ENCODE measurements at places on chromosomes 4 and X.

DNA sequence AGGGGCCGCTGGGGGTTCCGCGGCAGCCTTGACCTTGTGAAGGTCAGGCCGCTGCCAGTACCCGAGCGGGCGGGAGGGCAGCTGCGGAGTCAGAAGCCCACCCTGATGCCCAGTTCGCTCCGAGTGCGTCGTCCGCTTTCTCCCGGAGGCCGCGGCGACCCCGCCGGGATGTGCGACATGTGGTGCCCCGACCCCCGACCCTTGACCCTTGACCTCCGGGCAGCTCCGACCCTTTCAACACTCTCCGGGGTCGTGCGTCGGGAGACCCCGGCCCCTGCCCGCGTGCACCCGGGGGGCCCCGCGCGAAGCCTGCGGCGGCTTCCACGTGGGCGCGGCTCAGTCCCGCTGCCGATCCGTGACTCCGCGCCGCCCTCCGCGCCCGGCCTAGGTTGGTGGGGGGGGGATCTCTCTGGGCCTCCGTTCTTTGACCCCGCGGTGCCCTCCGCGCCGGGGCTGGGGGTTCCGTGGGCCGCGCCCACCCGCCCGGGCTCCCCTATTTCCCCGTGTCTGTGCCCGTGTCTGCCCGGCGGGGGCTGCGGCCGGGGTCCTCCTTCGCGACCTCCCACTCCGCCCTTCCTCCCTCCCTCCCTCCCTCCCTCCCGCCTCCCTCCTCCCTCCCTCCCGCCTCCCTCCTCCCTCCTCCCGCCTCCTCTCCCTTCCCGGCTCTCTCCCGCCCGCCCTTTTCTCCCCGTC, 609 bp upstream of the SLC25A6 start:
- peak; percentile 66 for DNase-seq

DNA sequence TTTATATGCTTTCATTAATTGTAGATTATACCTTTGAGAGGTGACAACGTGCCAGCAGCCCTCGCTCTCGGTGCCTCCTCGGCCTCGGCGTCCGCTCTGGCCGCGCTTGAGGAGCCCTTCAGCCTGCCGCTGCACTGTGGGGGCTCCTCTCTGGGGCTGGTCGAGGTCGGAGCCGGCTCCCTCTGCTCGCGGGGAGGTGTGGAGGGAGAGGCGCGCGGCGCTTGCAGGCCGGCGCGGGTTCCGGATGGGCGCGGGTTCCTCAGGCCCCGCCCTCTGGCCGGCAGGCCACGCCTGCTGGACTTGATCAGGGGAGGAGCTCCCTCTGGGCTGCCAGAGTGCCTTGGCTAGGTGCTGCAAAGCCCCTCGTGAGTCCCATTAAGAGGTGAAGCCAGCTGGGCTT, 321.1 kb upstream of the PCDH18 start:
- no peak for DNase-seq

DNA sequence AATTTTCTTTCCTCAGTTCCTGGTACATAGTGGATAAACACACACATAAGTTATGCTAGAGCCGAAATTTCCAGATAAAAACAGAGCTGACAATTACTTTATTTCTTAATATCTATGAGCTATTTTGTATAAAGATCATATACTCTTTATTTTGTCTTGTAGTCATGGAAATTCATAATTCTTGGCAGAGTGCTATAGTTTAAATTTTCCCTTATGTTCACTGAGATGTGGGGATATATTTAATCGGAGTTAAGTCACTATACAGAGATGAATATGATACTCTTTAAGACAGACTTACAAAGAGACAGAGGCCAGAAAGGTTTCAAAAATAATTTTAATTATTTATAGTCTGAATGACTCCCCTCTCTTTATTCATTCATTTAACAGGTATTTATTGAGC, 89.7 kb downstream of the PPEF1 start:
- no peak for DNase-seq

- no peak for DNase-seq
Observed at GRCh38 chr4:122000849-122001248, 49.0 kb upstream of the TRPC3 start.

DNA sequence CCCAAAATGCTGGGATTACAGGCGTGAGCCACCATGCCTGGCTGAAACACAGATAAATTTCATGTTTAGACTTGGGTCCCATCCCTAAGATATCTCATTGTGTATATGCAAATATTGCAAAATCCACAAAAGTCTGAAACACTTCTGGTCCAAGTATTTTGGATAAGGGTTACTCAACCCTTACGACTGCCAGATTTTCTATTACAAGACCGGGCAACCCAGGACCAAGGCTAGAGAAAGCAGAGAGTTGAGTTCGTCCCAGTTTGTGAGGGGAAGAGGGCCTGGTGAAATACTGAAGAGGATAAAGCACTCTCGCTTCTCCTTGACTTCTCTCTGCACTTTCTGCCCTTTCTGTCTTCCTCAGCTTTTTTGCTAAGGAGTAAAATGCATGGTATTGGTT, 34.5 kb downstream of the ZFX start:
- DNase-seq: peak; percentile 22

GRCh38 chr4:94759767-94760211, 2.0 kb downstream of the BMPR1B start:
- no peak for DNase-seq

DNA sequence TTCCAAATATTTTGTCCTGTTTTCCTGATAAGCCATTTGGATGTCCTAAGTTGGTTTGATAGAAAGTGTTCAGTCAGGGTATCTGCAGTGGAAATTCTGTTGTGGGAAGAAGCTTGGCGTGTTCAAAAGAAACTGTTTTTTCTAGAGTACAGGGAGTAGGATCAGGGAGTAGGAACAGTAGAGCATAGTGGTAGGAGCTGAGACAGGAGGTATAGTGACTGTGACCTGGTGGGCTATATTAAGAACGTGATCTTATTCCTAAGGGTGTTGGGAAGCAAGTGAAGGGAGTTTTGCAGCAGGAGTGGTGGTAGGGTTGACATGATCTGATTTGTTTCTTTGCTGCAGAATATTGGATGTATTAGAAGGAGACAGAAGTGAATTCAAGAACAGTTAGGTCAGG, 348.2 kb downstream of the BMPR1B start:
- no peak for DNase-seq

DNA sequence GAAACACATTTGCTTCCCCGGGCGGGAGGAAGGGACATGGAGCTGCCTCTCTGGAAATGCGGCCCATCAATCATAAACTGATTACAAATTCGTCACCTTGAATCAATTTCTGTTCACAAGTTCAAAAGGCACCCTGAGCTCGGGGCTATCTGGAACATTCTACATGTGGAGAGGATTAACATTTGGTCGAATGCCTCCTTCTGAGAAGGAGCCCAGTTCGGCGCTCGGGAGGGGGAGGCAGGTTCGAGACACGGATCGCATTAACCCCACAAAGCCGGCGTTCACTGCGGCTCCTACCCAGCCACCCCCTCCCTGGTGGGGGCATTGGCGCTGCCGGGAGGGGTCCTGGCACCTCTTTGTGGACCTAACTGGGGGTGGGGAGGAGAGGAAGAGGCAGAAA, 108.0 kb downstream of the CPZ start:
- DNase-seq: no peak

GRCh38 chr4:24783506-24783905, 11.9 kb upstream of the SOD3 start:
- no peak for DNase-seq

GRCh38 chr4:110877778-110878370, 255.0 kb upstream of the PITX2 start:
- DNase-seq: peak; percentile 79

DNA sequence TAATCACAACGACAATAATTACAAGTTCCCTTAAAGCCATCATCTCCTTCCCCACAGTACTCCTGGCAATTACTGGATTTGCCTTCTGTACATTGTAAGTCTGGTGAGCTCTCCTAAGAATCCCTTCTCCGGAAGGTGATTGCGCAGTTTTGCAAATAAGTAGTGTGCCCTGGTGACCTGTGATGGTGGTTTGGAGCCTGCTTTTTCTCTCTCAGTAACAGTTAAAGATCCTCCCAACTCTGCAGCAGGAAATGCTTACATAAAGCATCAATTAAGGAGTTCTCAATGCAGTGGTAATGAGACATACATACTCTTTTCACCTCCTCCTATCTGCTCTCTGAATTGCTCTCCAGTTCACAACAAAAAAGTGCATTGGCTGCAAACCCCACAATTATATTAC, 159.7 kb downstream of the SH2D1A start:
- DNase-seq: peak; percentile 61

DNA sequence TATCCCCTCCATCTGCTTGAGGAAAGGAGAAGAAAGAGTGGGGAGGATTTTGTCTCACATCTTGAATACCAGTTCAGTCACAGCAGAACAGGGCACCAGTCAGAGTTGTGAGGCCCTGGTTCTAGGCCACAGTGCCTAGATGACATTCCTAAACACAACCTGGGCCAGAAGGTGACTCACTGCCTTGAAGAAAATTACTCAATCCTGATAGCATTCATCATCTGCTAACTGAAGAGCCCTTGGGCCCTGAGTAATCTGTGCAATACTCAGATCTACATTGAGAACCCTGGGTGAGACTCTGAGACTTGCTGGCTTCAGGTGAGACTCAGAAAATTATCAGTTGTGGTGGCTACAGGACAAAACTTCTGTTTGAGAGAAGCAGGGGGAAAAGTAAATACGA, 20.5 kb upstream of the PRR32 start:
- no peak for DNase-seq

GRCh38 chr4:149836546-149836945, 20.9 kb upstream of the IQCM start:
- peak; percentile 62 for DNase-seq

DNA sequence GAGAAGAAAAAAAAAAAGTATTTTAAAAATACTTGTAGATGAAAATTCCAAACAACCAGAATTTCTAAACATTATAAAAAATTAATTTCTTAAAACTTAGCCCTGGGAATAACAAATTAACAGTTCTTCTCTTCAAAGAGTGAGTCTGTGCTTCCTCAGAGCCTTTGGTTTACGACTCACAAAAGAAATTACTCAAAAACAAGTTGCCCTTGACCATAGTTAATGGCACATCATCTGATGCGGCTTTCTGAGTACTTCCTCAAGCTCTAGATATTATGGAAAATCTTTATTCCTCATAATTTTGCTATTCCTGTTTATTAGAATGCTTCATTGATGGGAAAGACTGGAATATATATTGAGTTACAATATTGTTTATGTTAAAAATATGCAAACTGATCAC, 23.7 kb downstream of the TAPT1 start:
- DNase-seq: no peak

DNA sequence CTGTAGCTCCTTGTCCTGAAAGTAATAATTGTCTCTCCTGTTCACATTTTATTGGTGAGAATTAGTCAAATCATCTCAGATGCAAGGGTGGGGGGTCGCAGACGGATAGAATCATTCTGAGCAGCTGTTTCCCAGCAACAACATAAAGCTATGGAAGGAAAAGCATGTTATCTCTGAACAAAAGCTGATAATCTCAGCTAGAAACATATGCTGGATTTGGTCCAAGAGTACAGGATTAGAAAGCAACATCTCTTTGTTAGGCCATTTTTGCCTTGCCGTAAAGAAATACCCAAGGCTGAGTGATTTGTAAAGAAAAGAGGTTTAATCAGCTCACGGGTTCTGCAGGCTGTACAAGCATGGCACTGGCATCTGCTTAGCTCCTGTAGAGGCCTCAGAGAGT, 472.8 kb upstream of the BOD1L1 start:
- peak; percentile 3 for DNase-seq

GRCh38 chrX:138877746-138878145, 166.2 kb upstream of the FGF13 start:
- no peak for DNase-seq

DNA sequence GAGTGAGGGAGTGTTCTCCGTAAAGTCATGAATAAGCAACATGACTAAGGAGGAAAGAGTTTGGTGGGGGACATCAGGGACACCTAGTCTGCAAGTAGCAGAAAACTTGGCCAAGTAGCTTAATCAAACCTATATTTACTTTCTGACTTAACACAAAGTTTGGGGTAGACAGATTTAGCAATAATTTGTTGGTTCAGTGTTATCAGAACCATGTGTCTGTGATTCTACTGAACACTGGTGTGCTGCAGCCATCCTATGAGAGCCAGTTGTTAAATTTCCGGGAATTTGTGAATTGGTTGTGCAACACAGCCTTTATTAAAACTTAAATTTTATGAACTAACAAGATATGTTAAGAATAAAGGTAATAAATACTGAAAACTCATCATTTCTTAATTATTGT, 469.3 kb downstream of the C4orf33 start:
- DNase-seq: no peak

DNA sequence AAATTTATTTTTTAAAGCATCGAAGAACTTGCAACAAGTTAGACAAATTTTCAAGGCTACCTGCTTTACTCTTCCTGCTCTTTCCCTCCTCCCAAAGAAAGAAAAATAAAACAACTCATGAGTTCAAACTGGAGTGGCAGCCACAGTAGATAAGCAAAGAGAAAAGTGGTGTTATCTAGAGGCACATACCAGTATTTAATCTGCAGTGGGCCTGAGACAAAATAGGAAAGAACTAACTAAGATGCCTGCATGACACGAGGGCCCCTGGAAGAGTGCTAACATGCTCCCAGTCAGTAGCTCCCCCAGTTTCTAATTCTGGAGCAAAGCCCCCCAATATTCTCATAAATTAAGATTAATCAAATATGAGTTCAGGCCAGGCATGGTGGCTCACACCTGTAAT, 7.9 kb downstream of the ARL9 start:
- no peak for DNase-seq

- peak; percentile 10 for DNase-seq
Observed at GRCh38 chrX:18354369-18355223, at the start of gene SCML2. Gene SCML2, minus strand, starts transcription at chrX:18354688. Its CDS starts 20,617 bp downstream, at chrX:18334071.

DNA sequence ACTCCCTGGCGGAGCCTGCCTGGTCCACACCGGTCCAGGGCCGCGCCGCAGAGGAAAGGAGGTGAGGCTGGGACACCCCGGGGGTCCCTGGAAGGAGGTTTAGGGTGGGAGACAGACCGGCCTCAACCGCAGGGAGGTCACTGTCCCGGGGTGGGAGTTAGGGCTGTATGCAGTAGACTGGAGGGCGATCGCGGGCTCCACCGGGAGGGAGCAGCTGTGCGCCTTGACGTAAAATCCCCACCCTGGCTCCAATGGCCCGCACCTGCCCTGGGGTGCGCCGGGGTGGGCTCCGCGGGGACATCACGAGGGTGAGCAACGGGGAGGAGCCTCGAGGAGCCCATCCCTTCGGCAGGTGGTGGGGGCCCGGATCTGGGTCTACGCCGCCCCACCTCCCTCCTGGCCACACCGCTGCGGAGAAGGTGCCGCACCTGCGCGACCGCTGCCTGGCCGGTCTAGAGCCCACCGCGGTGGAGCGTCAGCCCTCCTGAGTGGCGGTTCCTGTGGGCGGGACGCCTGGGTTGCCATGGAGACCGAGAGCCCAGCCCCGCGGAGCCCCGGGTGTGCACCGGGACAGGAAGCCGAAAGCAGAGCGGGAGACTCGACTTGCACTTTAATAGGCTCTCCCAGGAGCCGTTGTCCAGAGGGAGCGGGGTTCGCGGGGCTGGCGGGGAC, 105.1 kb downstream of the ADRA2C start:
- no peak for DNase-seq

- peak; percentile 93 for DNase-seq
Observed at GRCh38 chrX:13220916-13221315, 98.9 kb downstream of the ATXN3L start.

DNA sequence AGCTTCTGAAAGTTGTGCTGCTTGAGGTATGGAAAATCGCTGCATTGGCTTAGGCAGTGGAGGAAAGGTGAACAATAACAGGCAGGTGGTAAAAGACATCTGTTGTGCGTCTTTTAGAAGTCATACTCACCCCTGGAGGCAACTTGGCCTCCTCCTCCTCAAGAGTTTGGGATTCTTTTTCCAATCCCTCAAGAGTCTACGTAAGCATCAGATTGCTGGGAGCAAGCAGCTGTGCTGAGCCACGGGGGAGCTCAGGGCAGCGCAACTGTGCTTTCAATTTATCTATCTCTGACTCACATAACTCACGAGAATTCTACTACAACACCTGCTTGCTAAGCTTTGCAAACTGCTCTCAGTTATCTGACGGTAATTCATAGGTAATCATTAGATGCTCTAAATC, 6.4 kb upstream of the RBMX2 start:
- no peak for DNase-seq

Data from amniotic epithelial cell (primary cell).